ENCODE measurements at places on chromosomes 16 and 17.

DNA sequence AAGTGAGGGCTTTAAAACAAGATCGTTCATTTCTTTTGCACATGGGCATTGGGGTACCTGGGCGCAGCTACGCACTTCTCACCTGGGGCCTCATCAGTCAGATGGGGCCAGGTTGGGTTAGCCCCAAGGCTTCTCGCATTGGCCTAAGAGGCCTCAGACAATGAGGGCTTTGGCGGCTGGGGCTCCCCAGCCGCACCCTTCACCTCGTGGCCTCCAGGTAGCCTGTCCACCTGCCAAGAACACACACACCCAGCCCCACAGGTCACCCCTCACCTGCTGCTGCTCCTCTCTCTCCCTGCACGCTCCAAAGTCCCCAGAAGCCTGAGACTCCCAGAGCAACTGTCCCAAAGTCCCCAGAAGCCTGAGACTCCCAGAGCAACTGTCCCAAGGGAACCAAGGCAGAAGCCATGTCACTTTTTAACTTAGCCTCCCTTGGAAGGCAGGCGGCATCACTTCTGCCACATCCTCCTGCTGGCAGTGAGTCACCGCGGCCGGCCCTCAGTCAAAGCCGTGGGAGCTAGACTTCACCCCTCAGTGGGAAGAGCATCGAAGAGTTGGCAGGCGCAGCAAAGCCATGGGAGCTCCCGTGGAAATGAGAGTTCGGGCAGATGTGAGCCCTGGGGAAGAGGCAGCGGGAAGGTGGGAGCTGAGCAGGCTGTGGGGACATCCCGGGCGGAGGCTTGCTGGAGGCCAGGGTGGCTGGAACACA is 78.9 kb upstream of the PLCG2 start:
- peaks cover 6% of the 10 kb centered on the region for H3K36me3 ChIP-seq
- H3K27me3 ChIP-seq: no peaks in the 10 kb centered on the region
- H3K4me1 ChIP-seq: peaks cover 4% of the 10 kb centered on the region
- no peak overlapping the region for H3K4me3 ChIP-seq
- H3K27ac ChIP-seq: no peak overlapping the region

DNA sequence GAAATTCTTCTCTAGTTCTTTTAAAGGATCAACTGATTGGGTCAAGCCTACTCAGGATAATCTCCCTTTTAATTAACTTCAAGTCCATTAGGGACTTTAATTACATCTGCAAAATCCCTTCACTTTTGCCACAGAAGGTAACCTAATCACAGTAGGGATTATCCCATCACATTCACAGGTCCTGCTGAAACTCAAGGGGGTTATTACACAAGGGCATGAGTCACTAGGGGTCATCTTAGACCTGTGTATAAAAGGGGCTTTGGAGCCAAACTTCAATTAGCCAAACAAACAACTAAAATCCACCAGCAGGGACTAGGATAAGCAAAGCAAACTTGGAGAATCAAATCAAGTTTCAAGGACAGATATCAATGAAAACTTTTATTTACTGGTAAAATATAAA is 19.4 kb downstream of the CIAPIN1 start:
- peaks cover 34% of the 10 kb centered on the region for H3K36me3 ChIP-seq
- H3K4me3 ChIP-seq: no peak overlapping the region
- DNase-seq: no peak
- no peak overlapping the region for H3K27ac ChIP-seq

- no peak overlapping the region for H3K27ac ChIP-seq
- no peaks in the 10 kb centered on the region for H3K36me3 ChIP-seq
- no peak overlapping the region for H3K4me3 ChIP-seq
- no peak for DNase-seq
- no peaks in the 10 kb centered on the region for H3K27me3 ChIP-seq
These were observed 74.6 kb downstream of the KSR1 start for GRCh38 chr17:27530764-27531391.

- H3K27ac ChIP-seq: no peak overlapping the region
- H3K4me3 ChIP-seq: no peak overlapping the region
- DNase-seq: no peak
These were observed 24.1 kb downstream of the ANKRD40 start for GRCh38 chr17:50683434-50684287.

DNA sequence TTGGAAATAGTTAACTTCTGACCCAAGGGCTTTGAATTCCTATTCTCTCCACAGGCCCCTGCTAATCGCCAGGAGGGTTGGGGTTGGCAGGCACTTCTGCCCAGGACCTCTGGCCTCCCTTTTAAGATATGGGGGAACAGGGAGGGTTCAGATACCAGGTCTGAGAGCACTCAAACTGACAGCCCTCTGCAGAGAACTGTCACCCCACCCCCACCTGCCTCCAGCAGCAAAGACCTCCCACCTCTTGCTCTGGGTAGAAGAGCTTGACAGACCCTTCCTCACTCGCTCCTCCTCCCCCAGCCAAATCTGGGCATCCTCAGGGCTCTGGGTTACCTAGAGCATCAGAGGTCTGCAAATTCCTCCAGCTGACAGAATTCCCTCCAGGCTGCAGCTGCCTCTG is 11.6 kb downstream of the CDH3 start:
- H3K4me3 ChIP-seq: no peak overlapping the region
- H3K36me3 ChIP-seq: no peaks in the 10 kb centered on the region
- H3K27me3 ChIP-seq: no peaks in the 10 kb centered on the region
- no peaks in the 10 kb centered on the region for H3K4me1 ChIP-seq
- DNase-seq: no peak

All from SK-N-SH (cell line).